ENCODE measurements at places on chromosomes 11 and 22.

GRCh38 chr22:35369996-35370395 is 10.9 kb upstream of the HMOX1 start:
- no peak for DNase-seq

DNA sequence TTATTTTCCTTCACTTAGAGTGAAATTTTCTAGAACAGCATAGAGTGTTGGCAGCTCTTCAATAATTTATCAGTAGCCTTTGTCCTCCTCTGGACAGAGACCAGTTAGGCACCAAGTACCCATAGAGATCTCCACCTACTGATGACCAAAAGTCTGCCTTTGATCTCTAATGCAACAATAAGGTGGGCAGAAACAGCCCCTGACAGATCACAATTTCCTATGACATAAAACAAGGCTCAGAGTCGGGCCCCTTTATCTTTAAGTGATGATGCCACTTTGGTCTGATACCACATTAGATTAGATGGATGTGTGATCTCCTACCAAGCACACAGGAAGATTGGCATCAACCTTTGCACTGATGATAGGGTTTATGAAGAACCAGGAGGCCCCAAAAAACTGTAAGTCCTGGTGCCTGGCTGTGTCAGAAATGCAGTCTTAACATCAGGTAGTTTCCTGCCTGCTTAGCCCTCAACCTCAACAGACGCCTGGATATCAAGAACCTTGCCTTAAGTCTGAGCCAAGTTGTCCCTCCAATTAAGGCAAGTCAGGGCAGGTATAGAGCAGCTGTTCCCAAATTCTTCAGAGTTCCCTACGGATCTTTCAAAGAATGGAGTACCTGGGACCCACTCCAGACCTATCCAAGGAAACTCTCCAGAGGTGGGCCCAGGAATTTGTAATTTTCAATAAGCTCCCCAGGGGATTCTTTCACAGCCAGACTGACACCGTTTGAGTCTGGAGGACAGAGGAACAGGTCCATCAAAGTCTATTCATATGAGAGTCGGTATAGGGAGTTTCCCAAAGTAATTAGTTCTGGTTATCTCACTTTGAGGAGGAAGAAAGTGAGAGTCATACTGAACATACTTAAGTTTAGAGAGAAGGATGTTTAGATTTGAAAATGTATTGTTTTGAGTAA is 30.6 kb upstream of the TMPRSS4 start:
- peak; percentile 35 for DNase-seq

- DNase-seq, result peak; percentile 51
Measured at GRCh38 chr22:29309332-29310064, 3.0 kb downstream of the GAS2L1 start.

DNA sequence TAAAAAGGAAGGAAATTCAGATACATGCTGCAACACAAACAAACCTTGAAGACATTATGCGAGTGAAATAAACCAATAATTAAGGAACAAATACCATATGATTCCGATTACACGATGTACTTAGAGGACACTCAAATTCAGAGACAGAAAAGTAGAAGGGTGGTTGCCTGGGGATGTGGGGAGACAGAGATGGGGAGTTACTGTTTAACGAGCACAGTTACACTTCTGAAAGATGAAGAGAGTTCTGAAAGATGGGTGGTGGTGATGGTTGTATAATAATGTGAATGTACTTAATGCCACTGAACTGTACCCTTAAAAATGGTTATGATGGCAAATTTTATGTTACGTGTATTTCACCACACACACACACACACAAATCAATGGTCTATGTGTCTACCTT is 14.7 kb downstream of the ZBTB44 start:
- no peak for DNase-seq

- DNase-seq, result no peak
Measured at GRCh38 chr11:65187146-65187675, 5.5 kb downstream of the CAPN1 start.

DNA sequence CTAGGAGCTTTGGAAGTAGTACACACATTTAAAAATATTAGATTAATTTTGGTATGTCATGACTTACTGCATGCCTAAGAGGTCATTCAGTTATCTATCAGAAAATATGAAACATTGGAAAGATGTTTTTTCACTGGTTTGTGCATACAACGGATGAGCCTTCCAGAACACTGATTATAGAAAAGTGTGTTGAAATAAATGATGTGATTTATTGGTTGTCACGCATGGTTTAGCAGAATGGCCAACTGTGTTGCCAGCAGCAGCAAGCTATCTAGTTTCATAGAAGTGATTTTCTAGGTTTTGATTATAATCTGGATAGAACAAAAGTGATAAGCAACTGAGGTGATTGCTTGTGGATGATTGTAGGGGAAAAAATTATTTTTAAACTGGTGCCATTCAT is 53.6 kb downstream of the DDX10 start:
- no peak for DNase-seq

GRCh38 chr11:64385945-64386704 is 27.2 kb downstream of the RPS6KA4 start:
- peak; percentile 56 for DNase-seq

DNA sequence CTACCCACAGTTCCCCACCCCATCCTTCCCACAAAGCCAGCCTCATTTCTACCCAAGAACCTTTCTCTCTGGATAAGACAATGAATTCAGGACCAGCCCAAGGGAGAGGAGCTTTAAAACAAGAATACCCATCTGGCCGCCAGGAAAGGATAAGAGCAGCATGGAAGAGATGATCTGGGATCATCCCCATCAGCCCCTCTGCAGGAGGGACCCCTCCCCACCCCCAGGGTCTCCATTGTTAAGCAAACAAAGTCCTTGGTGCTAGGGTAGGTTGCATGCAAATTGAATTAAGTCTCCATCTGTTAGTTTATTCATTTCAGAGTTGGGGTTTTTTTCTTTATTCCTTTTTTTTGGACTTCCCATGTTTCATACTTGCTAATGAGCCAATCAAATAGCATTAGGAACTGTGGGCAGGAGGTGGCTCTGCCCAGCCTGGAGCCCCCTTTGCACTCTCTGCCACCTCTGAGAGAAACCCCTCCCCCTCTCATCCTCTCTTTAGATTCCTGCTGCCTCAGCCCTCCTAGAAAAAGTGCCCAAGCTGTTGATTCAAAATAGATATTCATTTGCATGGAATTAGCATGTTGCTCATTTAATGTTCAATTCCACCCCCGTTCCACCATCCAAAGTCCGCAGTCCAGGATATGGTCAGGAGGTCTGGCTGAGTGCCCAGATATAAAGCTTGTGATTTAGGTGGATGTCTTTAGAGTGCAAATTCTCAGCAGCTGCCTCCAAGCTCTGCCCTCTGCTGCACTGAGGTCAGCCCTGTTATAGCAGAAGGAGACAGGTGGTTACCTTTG is 138.5 kb upstream of the NCAM1 start:
- no peak for DNase-seq

- no peak for DNase-seq
Measured at GRCh38 chr11:76578654-76579055, 91.9 kb downstream of the LRRC32 start.

DNA sequence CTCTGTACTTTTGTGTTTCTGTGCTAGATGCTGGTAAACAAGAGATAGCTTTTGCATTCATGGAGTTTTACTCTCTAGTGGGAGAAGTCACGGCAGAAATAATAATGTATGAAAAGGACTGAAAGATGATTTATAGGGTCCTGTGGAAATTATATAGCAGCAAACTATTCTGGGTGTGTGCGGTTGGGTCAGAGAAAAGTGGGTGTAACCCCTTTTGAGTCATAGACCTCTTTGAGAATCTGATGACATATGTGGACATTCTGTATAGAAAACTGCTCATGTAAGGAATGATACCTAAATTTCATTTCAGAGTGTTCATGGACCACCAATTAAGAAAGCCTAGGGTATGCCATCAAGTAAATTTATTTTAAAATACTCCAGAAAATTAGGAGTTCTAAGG is 54.4 kb downstream of the TMEM135 start:
- DNase-seq, result peak; percentile 53

DNA sequence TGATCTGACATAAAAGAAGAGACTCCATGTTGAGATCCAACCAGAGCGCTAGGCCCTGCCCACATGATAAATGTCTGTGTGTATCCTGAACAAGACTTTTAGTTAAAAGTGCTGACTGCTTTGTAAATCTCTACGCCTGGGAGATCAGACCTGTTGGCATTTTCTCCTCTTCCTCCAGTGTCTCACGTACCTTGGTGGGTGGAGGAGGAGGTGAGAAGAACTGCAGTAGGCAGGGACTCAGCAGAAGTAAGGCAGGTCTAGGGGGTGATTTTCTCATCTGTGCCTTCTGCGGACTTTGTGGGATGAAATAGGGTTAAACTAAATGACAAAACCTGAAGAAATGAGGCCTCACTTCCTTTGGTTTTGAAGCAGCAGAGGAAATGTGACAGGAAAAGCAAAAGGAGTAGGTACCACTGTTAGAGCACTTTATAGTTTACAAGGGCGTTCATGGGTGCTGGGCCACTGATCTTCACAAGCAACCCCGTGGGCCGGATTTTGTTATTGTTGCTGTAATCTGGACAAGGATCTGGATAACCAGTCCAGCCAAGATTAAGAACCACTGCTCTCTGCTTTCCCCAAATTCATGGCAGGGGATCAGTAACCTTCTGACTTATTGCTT is 36.7 kb upstream of the PLET1 start:
- DNase-seq, result no peak

DNA sequence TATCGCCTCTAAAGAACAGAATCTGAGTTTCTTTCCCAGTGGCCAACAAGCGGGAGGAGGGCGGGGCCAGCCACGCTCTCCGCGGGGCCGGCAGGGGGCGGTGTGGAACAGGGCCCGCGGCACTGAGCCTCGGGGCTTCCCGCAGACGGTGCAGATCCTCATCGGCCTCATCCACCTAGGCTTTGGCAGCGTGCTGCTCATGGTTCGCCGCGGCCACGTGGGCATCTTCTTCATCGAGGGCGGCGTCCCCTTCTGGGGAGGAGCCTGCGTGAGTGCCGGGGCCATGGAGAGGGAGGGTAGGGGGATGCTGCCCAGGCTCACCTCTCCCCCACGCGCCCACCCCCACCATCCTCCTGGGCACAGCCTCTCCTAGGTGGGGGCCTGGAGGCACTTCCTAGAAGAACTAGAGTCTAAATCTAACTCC is 10.7 kb downstream of the MS4A15 start:
- peak; percentile 57 for DNase-seq

DNA sequence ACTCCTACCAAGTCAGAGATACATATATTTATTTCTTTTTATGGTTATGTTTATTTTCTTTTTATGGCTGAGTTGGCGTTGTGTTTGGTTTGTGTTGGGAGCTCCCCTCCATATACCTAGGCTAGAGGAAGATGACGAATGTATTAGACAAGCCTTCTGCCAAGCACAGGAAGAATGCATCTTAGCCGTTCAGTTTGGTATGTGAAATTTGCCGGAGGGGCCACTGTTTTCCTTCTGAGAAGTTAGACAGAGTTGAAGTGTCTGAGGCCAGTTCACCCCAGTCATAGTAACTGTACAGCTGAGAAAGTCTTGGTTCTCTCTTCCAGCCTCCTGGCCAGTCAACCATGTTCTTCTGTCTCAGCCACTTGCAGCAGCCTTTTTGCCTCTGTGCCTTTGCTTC is 29.8 kb downstream of the TEAD1 start:
- no peak for DNase-seq

GRCh38 chr11:66718320-66718971 is 10.6 kb downstream of the SPTBN2 start:
- DNase-seq, result no peak

GRCh38 chr22:22349455-22349836 is 104.9 kb downstream of the VPREB1 start:
- DNase-seq, result no peak

- peak; percentile 93 for DNase-seq
Measured at GRCh38 chr11:6745465-6746015, 26.2 kb downstream of the OR2AG2 start.

GRCh38 chr11:17988465-17988864 is 24.4 kb downstream of the SERGEF start:
- no peak for DNase-seq

DNA sequence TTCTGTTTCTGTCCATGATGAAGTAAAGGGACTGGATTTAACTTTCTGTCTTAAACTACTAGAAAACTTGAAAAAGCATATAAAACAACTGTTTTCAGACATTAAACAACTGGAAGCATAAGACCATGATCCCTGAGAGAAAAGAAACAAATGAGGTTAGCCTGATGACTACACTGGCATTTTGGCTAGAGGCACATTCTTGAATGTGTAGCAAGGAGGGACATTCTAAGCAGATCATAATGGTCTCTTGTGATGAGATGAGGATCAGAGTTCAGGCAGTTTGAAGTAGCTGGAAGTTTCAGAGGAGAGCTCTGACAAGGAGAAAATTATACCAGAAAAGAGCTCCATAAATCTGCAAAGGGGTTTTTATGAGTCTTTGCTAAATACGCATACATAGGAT is 75.4 kb downstream of the AASDHPPT start:
- no peak for DNase-seq

DNA sequence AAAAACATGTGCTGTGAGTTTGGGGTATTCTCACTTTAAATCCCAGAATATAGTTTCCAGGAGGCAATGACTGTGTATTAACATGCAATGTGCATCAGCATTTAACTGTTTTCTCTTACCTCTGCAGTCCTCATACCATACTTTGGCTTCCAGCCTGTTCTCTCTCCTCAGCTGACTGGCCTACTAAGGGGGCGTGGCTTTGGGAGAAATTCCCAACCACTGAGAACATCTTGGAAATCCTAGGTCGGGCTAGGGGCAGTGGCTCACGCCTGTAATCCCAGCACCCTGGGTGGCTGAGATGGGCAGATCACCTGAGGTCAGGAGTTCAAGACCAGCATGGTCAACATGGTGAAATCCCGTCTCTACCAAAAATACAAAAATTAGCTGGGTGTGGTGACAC is 13.5 kb upstream of the ZC3H12C start:
- no peak for DNase-seq

DNA sequence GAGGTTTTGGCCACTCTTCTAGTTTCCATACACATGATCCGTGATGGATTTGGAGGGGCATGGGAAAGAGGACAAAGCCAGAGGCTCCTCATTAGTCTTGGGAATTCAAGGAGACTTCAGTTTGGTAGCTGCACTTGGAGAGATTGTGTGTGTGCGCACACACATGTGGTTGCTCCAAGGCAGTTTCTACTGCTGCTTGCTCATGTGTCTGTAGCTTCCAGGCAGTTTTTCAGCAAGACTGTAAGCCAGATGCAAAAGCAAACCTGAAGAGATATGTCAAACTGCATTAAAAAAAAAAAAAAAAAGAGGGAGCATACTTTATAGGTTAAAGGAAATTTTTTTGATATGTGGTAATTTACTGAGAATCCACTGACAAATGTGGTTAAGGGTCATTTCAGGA is 95.7 kb downstream of the OSBP2 start:
- DNase-seq, result no peak

DNA sequence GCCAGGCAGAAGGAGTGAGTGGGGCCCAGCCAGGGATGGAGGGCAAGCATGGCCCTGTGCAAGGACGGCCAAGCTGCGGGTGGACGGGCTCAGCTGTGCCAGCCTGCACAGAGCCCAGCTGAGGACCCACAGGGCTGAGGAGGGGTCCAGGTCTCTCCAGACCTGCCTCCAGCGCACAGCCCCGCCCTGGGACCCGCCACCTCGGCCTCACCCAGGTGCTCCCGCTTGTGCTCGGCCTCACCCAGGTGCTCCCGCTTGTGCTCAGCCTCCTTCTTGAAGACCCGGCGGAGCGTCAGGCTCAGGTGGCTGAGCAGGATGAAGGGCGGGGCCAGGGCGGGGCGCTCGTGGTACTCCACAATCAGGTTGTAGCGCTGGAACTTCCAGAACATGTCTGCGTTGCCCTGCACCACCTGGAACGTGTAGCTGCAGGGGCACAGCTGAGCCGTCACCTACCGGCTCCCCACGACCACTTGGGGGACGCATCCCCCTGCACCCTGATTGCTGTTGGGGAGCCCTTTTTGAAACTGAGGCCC is 6.4 kb downstream of the TSSC4 start:
- no peak for DNase-seq

GRCh38 chr11:45896422-45896984 is 10.6 kb downstream of the FREY1 start:
- no peak for DNase-seq

- DNase-seq, result no peak
Measured at GRCh38 chr22:20464096-20464614, 26.5 kb upstream of the SCARF2 start.

Measured in OCI-M1 (cell line).